Colonic mucosa (tissue), 4 donors: ENCODE measurements at places on chromosomes 5 and 9.

DNA sequence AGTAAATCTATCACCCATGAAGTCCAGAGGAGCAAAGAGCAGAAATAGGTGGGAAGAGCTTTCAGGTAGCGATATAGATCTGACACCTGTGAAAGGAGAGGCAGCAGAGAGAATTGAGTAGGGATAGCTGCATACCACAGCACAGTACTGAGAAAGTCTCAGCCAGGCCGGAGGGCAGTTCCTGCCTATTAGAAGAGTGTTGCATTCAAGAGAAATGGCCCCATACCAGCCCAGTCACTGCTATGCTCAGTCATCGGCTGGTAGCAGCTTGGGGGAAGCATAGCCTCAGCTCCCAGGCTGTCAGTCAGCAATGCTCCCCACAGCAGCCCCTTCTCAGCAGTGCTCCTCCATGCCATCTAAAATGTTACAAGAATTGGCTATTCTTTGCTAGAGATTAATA, 285.1 kb upstream of the CDH6 start:
- DNase-seq: no peak

- no peak for DNase-seq
Measured at GRCh38 chr5:169923988-169924387, 56.3 kb downstream of the INSYN2B start.

GRCh38 chr9:68794898-68795297, 89.9 kb downstream of the PIP5K1B start:
- DNase-seq: no peak

DNA sequence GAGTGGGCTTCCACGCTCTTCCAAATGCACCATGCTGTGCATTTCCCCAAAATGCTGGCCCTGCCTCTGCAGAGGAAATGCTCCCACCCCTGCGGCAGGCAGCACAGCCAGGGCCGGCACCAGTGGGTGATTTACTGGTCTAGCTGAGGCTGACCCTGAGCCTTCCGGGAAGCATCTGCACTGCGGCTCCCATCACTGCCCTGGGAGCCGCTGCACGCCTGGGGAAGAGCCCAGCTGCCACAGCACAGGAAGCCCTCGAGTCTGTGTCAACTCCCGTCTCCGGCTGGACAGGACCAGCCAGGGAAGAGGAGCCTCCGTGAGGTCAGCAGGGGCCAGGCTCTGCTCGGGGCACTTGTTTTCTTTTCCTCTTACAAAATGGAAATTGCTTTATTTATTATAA, 25.1 kb upstream of the EEIG1 start:
- DNase-seq: no peak

- no peak for DNase-seq
Measured at GRCh38 chr9:126532019-126532462, 81.7 kb upstream of the LMX1B start.

DNA sequence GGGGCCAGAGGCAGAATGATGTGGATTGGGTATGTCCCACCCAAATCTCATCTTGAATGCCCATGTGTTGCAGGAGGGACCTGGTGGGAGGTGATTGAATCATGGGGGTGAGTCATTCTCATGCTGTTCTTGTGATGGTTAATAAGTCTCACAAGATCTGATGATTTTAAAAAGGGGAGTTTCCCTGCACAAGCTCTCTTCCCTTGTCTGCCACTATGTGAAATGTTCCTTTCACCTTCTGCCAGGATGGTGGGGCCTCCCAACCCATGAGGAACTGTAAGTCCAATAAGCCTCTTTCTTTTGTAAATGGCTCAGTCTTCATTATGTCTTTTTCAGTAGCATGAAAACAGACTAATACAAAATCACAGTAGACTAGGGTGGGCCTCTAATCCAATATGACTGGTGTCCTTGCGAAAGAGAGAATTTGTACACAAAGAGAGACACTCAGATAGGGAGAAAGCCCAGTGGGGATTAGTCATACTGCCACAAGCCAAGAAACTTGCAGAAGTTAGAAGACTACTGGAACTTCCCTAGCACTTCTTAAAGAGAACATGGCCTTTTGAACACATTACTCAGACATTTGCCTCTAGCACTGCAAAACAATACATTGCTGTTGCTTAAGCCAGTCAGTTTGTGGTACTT, 68.4 kb downstream of the ANXA1 start:
- DNase-seq: no peak
